GM06990 (cell line): ENCODE measurements at places on chromosomes 4 and X.

DNA sequence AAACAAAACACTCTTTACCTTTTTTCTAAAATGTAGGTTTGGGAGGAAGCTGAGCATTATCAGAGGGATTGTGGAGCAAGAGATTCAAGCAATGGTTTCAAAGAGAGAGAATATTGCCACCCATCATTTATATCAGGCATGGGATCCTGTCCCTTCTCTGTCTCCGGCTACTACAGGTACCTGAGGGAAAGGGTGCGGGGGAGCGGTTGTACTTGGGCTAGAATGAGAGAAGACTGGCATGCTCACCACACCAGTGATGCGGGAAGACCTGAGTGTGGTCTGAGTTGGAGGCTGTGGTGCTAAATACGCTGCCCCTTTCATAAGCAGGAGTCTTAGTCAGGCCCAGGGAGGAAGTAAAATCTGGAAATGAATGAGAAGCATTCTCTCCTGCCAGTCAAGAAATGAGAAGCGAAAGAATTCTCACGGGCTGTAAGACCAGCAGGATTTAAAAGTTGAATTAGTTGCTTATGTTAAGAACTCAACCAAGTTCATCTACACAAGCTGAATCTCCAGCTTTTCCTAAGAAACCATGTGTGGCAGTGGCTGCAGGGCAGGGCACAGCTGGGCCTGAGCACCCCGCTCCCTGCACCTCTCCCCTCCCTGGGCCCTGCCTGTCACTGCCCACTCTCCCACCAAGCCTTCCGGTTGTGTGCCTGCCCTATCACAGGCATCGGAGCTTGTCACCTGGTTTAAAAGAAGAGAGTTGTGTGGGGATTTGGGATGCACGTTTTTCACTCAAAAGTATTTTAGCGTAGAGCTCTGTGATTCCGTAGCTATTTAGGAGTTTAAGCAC is 24.8 kb upstream of the MSANTD1 start:
- DNase-seq: no peak

- no peak for DNase-seq
Observed at GRCh38 chrX:79159800-79160199, 15.3 kb downstream of the GPR174 start.

- DNase-seq: no peak
Observed at GRCh38 chrX:15056044-15056443, 182.8 kb downstream of the MOSPD2 start.

DNA sequence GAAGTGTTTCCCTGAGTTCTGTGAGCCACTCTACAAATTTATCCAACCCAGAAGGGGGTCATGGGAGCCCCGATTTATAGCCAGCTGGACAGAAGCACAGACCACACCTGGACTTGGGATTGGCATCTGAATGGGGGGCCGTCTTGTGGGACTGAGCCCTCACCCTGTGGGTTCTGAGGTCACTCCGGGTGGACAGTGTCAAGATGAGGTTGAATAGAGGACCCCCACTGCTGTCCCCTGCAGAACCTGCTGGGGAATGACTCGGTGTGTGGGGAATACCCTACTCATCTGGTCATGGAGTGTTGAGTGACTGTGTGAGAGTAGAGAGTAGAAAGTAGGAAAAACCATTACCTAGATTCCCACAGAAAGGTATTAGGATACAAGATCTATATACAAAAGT is 67.5 kb downstream of the ZFYVE28 start:
- no peak for DNase-seq

DNA sequence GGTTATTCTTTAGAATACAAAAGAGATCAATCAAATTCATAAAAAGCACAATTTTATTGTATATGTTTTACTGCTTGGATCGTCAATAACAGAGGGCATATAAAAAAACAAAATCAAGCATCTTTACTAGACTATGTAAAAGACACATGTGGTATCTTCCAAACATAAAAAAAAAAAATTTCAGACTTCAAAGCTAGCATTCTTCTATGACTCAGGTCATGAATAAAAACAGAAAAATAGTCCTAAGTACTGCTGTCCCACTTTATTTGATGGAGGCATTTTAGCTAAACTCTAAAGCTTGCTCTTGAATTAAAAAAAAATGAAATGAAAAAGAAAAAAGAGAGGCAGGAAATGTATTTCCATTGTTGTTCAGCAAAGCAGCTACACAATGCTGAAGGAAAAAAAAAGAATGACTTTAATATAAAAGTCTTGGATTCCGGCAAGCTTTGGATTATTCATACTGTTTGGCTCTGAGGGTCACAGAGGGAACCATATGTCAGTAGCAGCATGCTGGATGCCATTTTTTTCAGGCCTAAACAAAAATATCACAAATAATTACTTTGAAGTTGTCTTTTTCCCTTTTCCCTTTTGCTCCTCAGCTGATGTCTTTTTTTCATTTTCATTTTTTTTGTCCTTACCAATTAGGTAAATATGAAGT is 249.1 kb upstream of the DIAPH2 start:
- DNase-seq: no peak
